Fibroblast of skin of scalp (primary cell): ENCODE measurements at places on chromosomes 13 and 19.

DNA sequence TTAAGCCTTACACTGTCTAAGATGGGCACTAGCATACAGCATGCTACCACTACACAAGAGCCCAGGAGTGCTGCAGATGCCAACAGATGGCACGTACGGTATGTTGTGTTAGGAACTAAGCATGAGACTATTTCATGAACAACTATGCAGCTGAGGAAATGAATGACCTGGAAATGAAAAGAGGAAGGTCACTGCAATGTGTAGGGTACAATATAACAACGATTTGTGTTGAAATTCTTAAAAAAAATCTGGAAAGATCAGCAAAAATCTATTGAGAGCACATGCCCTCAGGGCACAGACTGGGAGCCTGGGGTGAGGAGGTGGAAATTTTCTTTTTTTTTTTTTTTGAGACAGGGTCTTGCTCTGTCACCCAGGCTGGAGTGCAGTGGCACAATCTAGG, 14.4 kb downstream of the HAUS8 start:
- no peak for DNase-seq

GRCh38 chr19:13526552-13526951, 20.3 kb upstream of the CACNA1A start:
- DNase-seq: peak; percentile 19

GRCh38 chr13:112773601-112774447, 84.0 kb downstream of the ATP11A start:
- no peak for DNase-seq

- DNase-seq: no peak
Observed at GRCh38 chr13:113373811-113374485, 10.0 kb upstream of the GRTP1 start.

DNA sequence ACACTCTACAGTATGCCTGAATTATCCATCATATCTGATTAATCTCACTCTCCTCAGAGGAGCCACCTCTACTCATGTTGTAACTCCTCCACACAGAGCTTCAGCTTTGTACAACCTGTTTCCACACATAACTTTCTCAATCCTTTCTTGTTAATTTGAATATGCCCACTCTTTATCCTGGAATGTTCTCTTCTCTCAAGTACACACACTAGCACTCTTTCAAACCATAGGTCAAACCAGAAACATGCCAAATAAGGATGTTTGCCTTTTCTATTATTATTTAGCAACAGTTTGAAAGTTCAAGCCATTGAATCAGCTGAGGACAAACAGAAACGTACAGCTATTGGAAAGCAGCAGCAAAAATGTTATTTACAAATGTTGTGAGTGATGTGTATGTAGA, 110.3 kb downstream of the MIPEP start:
- no peak for DNase-seq

GRCh38 chr19:10580979-10581631, 6.0 kb downstream of the AP1M2 start:
- DNase-seq: peak; percentile 89

DNA sequence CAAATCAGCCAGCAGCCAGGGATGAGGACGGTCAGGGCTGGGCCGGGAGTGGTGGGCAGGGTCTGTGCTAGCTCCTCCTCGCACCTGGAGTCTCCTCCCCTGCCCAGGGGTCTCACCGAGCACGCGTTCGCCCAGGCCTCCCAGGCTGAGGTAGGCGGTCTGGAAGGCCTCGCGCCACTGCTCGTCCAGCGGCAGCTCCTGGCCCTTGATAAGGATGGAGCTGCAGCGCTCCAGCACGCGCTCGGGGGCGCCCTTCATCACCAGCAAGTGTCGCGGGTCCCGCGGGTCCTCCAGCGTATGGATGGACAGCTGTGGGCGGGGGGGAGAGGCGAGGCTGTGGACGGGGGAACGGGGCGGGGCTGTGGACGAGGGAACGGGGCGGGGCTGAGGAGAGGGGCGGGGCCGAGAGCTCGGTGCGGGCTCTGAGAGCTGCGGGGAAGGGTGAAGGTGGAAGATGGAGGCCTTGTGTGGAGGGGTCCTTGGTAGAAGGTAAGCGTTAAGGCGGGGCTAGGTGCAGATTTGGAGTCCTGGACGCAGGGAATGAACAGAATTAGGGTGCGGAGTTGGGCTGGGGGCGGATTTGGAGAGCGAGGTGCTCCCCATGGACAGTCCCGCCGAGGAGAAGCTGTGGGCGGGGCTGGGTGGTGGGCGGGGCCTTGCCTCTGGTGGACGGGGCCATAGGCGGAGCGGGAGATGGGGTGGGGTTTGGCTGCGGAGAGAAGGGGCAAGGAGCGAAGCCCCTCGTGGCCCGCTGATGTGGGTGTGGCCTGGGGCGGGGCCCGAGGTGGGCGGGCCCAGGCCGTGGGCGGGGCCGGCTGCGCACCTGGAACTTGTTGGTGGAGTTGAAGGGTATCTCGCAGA, 5.7 kb downstream of the ATP4A start:
- peak; percentile 58 for DNase-seq

GRCh38 chr13:44148159-44148914, 225.3 kb upstream of the SERP2 start:
- no peak for DNase-seq

DNA sequence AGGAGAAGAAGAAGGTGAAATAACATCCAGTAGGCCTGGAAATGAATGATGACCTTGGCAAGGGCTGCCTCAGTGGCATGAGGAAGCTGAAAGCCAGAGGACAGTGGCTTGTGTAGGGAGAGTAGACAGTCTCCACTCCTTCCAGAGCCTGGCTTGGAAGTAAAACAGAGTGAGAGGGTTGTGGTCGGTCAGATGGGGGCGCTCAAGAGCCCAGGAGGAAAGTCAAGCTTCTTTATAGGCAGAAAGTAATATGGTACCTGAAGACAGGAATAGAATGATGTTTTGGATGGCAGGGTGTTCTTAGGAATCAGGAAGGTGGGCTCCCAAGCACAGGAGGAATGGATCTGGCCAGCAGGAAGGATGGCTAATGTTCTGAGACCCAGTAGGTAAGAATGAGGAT, 75.1 kb upstream of the TSC22D1 start:
- DNase-seq: no peak

DNA sequence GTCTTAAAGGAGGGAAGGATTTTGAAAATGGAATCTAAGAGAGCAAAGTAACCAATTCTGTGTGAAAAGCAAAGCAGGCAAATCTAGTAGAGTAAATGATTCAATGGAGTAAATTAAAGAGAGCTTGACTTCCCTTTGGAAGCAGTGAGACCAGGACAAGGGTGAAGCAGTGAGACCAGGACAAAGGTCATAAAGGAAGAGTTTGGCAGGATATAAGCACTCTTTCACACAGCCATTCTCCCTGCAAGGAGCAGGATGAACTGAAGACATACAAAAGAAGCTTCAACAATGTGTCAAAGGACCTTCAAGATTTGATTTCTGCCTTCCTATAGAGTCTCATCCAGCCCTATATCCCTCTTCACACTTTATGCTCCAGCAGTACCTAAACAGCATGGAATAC, 123.8 kb downstream of the ENOX1 start:
- no peak for DNase-seq

GRCh38 chr13:103547914-103548313, 481.7 kb upstream of the SLC10A2 start:
- no peak for DNase-seq

DNA sequence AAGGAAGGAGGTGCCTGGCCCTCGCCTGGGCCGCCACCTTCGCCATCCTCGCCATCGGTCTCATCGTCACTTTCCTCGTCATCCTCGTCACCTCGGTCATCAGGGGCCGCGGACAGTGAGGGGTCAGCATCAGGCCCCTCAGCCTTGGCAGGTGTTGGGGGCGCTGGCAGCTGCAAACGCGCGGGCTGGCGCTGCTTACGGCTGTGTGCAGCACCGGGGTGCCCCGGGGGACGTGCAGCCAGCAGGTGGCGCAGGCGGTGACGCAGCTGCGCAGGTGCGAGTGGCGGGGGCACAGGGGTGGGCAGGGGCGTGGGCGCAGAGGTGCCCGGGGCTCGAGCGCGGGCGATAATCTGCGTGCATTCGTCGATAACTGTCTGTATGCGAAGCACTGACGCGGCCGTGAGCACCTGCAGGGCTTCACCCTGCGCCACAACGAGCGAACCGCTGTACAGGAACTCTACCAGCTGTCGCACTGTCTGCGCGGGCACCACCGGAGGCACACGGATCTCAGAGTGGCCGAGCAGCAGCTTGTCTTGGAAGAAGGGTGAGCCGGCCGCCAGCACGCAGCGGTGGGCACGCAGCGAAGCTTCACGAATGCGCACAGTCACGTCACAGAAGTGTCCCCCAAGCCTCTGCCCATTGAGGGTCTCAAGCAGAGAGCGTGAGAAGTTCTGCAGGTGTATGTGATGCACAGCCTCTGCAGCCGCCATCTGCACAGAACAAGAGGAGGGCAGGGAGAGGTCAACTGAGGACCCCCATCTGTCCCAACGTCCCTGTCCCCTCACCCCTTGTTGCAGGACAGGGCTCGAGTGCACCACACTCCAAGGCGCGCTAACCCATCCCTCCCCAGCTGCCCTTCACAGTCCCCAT, 2.4 kb downstream of the ZBTB45 start:
- DNase-seq: no peak

DNA sequence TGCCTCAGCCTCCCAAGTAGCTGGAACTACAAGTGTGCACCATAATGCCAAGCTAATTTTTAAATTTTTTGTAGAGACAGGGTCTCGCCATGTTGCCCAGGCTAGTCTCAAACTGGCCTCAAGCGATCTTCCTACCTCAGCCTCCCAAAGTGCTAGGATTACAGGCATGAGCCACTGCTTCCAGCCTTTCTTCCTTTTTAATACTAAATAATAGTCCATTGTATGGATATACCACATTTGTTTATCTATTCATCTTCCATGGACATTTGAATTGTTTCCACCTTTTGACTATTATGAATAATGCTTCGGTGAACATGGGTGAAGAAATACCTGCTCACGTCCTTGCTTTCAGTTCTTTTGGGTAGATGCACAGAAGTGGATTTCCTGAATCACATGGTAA, 24.4 kb downstream of the GARRE1 start:
- DNase-seq: no peak

- peak; percentile 20 for DNase-seq
Observed at GRCh38 chr19:48090281-48090802, 20.3 kb downstream of the PLA2G4C start.

- DNase-seq: peak; percentile 78
Observed at GRCh38 chr13:20424949-20425348, 100.7 kb downstream of the CRYL1 start.

GRCh38 chr19:34588249-34588648, 88.7 kb downstream of the SCGB2B2 start:
- no peak for DNase-seq

DNA sequence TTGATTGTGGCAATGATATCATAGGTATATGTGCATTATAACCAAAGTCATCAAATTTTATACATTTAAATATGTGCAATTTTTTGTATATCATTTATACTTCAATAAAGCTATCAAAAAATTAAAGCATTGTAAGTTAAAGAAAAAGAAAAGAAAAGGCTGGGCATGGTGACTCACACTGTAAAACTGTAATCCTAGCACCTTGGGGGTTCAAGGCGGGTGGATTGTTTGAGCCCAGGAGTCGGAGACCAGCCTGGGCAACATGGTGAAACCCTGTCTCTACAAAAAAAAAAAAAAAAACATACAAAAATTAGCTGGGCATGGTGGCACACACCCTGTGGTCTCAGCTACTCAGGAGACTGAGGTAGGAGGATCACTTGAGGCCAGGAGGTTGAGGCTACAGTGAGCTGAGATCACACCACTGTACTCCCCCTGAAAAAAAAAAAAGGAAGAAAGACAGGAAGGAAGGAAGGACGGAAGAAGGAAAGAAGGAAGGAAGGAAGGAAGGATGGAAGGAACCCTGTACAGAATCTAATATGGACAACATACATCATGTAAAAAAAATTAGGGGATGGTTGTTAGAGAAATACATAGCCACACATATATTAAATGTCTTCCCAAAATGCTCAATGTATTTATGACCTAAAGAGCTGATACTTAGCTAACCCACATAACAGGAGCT, 21.7 kb upstream of the SLC25A30 start:
- peak; percentile 9 for DNase-seq

DNA sequence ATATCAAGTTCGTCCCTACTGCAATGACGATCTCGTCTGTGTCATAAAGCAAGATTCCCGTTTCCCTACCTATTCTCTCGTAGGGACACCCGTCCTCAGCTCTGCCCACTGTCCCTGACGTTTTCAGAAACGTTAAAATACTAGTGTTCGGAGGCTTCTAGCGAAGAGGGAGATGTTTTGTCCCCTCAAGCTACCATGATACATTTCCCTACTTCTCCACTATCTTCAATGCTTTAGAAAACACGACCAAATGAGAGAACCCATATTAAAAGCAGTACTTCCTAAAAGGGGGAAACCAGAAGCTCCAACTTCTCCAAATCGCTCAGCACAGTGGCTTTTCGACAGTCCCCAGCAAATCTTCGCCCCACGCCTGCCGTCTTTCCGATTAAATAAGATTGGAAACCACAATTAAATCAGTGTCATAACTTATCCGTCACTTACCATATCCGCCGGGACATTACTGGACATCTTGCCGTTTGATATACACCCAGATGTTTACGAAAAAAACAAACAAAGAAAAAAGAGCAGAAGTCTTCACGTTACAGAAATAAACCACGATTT, 1.3 kb downstream of the UBL3 start:
- DNase-seq: no peak

GRCh38 chr13:112236539-112237197, 139.5 kb upstream of the SPACA7 start:
- no peak for DNase-seq

- DNase-seq: peak; percentile 82
Observed at GRCh38 chr13:59776924-59777690, 386.6 kb downstream of the DIAPH3 start.

DNA sequence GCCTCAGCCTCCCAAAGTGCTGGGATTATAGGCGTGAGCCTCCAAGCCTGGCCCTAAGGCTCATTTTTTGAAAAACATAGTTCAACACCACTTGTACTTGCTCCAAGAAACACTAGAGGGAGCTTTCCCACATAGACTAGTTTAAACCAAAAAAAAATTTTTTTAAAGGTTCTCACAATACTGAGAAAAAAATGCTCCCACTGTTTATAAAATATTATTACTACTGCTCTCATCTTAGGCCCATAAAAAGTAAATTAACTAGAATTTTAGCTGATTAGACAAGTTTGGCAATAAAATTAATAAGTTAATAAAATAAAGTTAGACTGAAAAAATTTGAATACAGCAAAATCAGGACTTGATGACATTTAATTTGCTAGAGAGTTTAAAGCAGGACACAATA, 109.5 kb downstream of the TBC1D4 start:
- peak; percentile 66 for DNase-seq

DNA sequence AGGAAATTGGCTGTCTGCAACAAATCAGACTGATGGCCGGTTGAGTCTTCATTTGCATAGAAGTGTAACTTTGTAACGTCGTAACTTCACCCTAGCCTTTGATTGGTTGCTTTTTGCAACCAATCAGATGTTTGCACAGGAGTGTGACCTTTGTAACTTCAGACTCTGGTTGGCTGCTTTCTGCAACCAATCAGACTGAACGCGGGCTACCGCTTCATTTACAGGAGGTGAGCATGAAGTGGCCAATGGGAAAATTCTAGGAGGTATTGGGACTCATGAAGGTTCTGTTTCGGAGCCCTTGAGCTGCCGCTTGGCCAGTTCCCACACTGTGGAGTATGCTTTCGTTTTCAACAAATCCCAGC, 441 bp upstream of the ZNF559 start:
- DNase-seq: peak; percentile 78

- no peak for DNase-seq
Observed at GRCh38 chr19:49896863-49897621, at the start of gene IL4I1. IL4I1 (minus strand) TSS chr19:49896887; CDS start chr19:49896160, 727 bp downstream.

- DNase-seq: peak; percentile 31
Observed at GRCh38 chr19:40143612-40144011, 47.6 kb upstream of the MAP3K10 start.
